ENCODE measurements at places on chromosomes 2 and 18.

- DNase-seq = no peak
Observed at GRCh38 chr2:74384051-74384450, 3.9 kb upstream of the DCTN1 start.

- DNase-seq = peak; percentile 7
Observed at GRCh38 chr2:21395366-21395765, 271.6 kb downstream of the TDRD15 start.

GRCh38 chr2:4908461-4908860 is 783.7 kb upstream of the SOX11 start:
- DNase-seq = no peak

DNA sequence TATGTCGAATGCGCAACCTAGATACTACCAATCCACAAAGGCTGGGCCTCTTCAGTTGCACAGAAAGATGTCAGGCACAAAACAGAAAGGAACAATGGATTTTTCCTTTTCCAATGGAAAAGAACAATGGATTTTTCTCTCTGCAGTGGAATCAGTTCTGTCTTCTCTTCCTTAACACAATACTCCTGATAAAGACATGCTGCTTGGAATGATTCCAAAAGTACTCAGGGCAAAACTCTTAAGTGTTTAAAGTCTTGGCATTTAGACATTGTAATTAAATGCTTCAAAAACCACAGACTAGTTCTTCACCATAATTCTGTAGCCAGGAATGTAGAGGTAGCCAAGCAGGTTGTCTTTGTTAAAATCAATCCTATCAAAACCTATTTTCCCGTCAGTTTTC is 46.7 kb upstream of the FLACC1 start:
- DNase-seq = no peak
